ENCODE measurements at places on chromosomes 2 and 18.

DNA sequence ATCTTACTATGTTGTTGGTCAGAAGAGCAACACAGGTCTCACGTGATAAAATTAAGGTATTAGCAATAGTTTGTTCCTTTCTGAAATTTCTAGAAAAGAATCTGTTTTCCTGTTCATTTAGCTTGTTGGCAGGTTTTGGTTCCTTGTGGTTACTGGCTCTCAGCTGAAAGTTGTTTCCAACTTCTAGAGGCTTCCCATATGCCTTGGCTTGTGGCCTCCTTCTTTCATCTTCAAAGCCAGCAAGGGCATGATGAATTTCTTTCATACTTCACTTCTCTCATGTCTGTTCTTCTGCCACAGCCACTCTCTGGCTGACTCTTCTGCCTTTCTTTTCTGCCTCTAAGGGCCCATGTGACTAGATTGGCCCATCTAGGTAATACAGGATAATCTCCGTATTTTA is 193.7 kb downstream of the TRIB2 start:
- DNase-seq: no peak

DNA sequence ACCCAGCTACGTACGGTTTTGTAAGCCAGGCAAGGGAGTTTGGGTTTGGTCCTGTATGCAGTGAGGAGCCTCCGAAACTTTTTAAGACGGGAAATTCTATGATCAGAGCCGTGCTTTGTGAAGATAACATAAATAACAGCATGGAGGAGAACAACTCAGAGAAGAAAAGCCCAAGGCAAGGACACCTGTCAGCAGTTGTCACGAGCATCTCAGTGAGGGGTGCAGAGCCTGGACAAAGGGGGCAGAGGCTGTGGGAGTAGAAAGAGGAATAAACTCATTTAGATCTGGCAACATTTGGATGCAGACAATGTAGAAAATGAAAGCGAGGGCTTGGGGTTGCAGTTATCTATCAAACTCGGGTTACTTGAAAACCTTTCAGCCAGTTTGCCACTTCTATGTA is 64.5 kb downstream of the CAVIN2 start:
- DNase-seq: no peak

DNA sequence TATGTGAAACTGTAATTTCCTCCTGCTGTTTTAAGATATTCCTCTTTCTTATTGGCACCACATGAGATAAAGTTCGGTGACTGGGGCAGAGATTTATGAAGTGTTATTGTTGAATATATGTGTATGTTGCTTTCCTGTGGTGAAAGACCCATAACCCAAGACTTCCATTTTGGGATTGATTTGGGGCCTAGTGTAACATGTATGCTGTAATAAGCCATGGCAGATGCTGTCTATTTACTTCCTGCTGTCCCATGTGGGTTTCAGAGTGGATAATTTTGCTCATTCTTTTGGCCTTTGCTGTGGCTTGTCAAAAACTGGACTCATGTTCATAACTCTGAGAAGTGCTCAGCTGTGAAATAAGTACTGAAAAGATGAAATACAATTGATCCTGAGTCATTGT is 10.8 kb upstream of the MYO1B start:
- no peak for DNase-seq

DNA sequence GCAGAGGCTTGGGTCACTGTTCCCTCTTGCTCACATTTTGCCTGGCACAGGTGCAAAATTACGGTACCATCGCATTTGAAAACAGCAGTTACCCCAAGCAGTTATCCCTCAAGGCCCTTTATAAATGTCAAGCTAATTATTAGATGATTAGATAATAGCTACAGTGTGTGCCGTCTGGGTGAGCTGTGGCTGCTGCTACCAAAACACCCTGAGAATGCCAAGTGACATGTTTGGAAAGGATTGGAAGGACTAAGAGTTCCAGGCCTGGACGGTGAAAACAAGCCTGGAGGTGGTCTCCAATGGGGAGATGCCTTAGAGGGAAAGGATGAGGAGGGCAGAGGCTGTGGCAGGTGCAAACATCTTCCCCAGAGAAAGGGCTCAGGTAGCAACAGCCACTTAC is 120.6 kb downstream of the CAPN13 start:
- DNase-seq: no peak

- DNase-seq: no peak
These were observed 185.0 kb downstream of the WDR7 start for GRCh38 chr18:56836173-56836572.

DNA sequence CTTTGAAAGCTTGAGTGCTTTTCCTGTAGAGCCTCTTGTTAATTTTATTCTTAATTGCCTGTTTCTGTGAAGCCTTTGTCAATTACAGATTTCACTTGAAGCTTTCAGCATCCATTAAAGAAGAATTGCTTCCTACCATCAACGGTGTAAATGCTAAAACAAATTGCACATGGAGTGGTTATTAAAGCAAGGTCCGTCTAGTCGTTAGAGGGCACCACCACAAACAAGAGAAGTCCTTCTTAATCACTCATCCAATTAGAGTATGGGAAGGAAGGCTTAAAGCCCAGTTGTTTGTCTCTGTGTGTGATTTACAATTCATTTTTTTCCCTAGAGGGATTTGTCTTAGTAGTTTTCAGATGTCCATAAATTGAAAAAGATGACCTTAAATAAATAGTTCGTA is 1.6 kb downstream of the KCNJ3 start:
- DNase-seq: no peak

Measured in GM13977 (cell line).